ENCODE measurements at places on chromosomes 4 and X.

DNA sequence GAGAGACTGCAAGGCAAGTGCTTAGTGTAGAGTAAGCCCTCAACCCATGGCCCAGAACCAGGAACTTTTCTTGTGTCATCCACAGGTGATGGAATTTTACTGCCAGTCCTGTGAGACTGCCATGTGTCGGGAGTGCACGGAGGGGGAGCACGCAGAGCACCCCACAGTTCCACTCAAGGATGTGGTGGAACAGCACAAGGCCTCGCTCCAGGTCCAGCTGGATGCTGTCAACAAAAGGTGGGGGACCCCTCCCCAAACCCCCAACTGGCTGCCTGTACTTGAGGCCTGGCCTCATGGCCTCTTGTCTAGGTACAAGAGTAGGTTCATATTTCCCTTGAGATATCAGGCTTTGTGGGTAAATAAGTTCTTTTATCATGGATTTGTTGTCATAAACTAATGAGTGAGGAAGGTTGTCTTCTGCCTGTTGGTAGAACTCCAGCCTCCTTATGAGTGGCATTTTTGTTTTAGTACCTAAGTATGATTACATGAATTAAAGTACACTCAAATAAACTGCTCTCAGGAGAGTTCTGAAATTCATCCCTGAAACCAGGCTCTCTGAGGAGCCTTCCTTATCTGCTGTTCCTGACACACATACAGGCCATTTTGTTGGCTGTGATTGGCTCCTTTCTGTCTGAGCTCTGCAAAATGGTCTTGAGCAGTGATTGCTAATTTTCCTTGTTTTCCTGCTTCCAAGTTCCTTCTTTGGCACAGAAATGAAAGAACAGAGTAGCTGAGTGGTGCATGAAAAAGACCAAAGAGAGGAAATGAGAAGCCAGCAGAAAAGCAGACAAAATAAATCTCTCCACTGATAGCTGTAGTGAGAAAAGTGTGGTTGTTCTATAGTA, 51.4 kb upstream of the MND1 start:
- DNase-seq = no peak

DNA sequence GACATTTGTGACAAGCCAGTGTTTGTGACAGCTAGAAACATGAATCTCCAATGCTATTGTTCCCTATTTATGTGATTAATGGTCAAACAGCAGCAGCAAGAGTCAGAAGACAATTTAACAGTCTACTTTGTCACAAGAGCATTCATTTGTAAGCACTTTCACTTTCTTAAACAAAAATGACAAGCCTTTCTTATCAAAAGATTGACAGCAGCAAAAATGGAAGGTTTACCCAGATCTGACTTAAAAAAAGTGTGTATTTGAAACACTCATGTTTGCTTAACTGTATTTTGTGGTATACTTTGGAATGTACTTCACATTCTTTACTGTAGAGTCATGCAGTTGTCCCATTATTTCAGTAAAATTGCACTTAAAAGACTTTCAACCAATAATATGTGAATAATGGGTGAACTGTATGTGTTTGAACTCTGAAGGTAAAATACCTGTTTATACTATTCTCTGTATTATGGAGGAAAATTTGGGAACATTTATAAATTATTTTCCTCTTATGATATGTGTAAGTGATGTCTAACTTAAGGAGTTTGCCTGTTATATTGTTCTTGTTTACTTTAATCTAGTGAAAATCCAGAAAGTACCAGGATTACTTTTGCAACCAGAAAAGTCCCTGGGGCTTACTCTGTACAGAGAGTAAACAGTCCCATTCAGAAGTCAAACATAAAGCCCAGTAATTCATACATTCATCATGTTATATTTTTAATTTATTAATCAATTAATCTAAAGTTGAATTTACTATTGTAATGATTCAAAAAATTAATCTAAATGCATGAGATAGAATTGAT, 314.9 kb upstream of the TRAM1L1 start:
- no peak for DNase-seq

DNA sequence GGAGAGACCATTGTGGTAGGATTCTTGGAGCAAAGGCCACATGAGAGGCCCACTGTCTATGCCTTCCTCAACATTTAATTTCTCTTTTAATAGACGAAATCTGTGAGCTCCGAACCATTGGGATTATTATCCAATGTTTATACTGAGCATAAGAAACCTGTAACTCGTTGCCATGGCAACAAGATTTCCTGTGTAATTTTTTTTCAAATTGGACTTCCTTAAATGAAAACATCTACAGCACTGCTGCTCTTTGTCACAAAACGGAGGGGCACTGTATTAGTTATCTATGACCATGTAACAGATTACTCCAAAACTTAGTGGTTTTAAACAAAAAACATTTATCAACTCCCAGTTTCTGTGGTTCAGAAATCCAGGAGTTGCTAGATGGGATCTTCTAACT, 38.7 kb downstream of the PPP1R2C start:
- DNase-seq = no peak

GRCh38 chr4:38805530-38806145, 1.0 kb upstream of the TLR1 start:
- DNase-seq = peak; percentile 33

- no peak for DNase-seq
Measured at GRCh38 chr4:153634738-153635353, 49.2 kb upstream of the TLR2 start.

DNA sequence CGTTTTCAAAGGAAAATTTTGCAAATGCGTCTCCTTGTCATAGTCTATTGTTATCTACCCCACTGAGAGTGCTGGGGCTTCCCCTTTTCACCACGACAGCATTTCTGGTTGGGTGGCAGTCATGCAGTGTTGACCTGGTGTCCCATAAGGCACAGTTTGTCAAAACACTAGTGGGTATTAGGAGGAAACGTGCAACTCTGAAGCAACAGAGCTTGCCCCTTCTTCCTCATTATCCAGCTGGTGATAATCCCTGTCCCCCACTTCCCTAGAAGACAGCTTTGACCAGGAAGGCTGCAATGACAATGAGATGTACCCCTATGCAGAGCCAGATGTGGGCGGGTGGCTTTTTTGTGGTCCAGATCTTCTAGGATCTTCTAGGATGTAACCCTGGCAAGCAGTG, 1.8 kb downstream of the TBC1D1 start:
- no peak for DNase-seq

DNA sequence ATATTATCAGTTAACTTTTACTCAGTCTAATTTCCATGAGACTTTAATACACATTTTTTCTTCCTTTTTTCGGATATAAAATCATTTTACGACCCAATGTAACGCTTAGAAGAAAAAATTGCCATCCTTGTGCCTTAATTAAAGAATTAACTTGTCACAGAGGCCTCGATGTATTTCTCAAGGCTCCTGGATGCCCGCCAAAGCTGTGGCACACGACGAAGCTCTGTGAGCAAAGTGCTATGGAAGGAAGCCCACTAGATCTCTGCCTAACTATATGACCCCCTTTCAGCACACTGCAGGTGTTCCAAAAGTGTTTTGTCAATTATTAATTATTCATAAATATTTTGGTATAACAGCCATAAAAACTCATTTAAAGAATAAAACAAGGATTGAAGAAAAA, 54.4 kb downstream of the TAPT1 start:
- DNase-seq = no peak

- no peak for DNase-seq
Measured at GRCh38 chrX:8743126-8743732, 11.3 kb upstream of the ANOS1 start.

GRCh38 chr4:41647383-41647782, 101.1 kb downstream of the PHOX2B start:
- no peak for DNase-seq

DNA sequence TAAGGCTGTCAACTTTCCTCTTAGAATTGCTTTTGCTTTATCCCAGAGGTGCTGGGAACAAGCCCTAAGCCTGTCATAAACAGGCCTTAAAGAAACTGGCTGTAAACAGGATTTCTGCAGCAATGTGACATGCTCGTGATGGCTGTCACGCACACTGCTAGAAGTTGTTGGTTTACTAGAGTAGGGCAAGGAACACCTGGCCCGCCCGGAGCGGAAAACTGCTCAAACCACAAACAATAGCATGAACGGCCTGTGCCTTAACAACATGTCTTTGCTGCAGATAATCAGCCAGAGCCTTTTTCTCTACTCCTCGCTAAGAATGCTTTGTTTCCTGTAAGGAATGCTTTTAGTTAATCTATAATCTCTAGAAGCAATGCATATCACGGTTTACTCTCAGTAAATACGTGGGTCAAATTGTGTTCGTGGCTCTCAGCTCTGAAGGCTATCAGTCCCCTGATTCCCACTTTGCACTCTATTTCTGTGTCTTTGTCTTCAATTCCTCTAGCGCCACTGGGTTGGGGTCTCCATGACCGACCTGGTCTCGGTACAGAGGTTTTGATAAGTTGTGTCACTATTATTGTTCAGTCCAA, 318.3 kb downstream of the GLUD2 start:
- DNase-seq = no peak

DNA sequence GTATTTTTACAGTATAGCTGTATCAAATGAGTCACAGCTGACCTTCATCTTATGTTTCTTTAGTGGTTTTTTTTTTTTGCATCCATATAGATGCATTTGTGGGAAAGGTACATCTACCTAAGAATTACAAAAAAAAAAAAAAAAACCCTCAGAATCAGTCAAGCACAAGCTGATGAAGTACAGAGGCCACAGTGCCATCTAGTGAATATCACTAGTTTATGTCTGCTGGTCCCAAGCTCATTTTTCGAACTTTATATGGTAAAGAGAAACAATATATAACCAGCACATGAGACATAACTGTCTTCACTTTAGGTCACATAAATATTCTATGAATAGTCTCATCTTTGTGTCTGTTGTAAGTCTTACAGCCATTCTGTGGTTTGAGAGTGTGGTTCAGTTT, 220.1 kb downstream of the DLG3 start:
- peak; percentile 9 for DNase-seq

GRCh38 chr4:75555294-75556164, at the start of gene ODAPH:
TSS of gene ODAPH (plus strand) at chr4:75556066. CDS start at chr4:75556083, 17 bp downstream.
- DNase-seq = no peak

GRCh38 chr4:15674926-15675325, 6.7 kb upstream of the FAM200B start:
- no peak for DNase-seq

GRCh38 chr4:88697588-88698329, at the start of gene NAP1L5:
TSS of gene NAP1L5 (minus strand) at chr4:88697829. CDS start at chr4:88697754, 75 bp downstream.
- DNase-seq = peak; percentile 69

- no peak for DNase-seq
Measured at GRCh38 chr4:9937078-9937477, 84.2 kb downstream of the SLC2A9 start.

- DNase-seq = no peak
Measured at GRCh38 chr4:24820541-24820940, 25.2 kb downstream of the SOD3 start.

DNA sequence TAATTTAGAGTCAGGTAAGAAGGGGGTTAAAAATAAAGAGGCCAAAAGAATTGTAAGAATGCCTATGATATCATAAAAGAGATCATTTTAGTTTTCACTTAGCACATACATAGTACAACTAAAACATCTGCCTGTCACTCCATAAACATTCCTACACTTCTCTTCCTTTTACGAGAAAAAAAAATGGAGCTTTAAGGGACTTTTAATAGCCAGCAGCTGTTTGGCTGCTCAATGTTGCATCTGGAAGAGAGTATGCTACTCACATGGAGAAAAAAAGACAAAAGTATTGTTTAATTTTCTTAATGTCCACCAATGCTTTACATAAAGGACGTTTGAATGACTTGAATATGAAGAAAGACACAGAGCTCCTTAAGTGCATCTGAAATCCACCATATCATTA, 48.7 kb upstream of the TNIP3 start:
- DNase-seq = no peak

DNA sequence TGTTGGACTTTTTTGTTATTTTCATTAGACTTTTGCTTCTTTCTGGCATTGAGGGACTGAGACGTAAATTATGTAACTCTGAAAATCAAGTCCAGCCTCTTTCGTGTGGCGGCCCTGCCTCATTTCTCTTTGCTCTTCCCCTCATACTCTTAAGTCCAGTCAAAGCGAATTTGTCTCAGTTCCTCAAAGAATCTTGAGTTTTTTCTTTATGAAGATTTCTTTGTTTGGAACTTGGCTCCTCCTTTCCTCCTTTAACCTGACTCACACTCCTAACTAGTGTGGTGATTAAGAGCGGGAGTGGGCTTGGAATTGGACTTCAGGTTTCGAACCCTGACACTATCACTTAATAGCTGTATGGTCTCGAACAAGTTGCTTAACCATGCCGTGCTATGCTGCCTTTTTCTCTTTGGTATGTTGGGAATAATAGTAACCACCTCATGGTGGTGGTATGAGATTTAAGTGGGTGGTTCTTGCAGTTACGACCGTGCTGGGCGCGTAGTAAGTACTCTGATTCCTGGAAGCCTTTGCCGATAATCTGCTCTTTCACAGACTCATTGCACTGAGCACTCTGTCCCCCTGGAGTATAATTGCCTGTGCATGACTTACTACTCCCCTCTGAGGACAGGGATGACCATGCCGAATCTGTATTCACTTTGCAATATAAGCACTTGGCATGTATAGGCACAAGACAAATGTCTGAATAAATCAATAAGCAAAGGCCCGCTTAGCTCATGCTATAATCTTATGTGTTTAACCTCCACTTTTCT, 19.1 kb downstream of the FNIP2 start:
- DNase-seq = no peak

DNA sequence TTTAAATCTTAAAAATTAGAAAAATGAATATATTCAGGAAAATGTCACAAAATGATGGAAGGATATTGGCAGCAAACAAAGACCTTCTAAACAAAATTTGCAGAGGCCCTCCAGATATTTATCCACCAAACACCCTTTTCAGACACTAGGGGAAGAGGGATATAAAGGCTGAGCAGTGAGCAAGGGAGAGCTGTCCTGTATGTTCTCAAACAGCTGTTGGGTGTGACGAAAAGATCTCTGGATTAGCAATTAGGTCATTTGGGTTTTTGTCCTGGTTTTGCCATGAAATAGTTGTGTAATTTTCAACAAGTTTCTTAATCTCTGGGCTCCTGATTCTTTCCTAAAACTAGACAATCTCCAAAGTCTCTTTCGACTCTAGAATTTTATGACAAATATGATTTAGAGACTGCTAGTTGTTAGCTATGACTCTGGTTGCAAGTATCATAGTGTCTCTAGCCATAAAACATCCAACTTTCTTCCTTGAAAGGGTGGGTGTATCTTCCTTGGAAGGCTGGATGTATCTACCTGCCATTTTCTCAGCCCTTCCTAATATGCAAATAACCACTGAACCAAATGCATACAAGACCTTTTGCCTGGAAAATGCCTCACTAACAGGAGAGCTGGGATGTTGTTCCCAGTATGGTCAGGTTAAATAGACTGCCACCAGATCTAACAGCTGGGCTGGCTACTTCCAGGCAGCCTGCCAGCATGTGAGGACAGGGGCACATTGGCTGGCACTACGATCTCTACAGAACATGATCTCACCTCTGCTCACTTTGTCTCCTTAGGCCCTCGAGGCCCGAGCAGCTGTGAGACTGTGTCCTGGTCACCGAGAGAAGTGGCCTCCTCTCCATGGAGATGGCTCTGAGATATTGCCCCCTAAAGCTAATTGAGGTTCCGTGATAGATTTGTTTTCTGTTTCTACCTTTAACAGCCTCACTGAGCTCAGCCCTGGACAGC, 225.5 kb upstream of the JADE1 start:
- no peak for DNase-seq

- no peak for DNase-seq
Measured at GRCh38 chr4:76607266-76607799, 172.3 kb downstream of the SHROOM3 start.

- no peak for DNase-seq
Measured at GRCh38 chr4:6331018-6331417, 61.4 kb downstream of the WFS1 start.

All from midbrain (tissue), 1 donor.